Panc1 (cell line): ENCODE measurements at places on chromosomes 13 and 19. TPM values are rescaled to one million over a fixed set of nuclear protein-coding genes. Genes with fewer than 3 reads are reported as not detected.

GRCh38 chr13:45180713-45181601 is 19.9 kb downstream of the KCTD4 start:
- H3K4me1 ChIP-seq = peaks cover 6% of the 10 kb centered on the region
- DNase-seq = no peak
- H3K27me3 ChIP-seq = no peaks in the 10 kb centered on the region
- H3K27ac ChIP-seq = no peak overlapping the region

DNA sequence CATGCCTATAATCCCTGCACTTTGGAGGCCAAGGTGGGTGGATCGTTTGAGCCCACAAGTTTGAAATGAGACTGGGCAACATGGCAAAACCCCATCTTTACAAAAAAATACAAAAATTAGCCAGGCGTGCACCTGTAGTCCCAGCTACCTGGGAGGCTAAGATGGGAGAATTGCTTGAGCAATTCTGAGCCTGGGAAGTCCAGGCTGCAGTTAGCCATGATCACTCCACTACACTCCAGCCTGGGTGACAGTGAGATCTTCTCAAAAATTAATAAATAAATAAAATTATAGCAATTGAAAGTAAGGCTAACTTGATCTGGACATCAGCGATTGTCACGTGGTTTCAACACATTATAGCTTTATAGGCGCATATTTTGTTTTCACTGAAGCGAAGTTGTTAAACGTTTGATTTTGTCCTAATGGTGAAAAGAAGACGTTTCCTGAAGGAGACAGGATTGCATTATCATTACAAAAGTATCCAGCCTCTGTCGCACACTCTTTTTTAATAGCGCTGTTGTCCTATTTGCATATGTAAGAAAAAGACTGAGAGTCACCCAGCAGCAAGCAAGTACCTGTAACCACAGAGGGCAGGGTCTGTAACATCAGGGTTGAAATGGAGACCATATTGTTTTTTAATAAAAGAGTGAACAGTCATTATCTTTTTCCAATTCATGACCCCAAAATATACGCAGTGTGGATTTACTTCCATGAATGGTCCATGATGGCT is 335.7 kb downstream of the DCT start:
- no peaks in the 10 kb centered on the region for H3K36me3 ChIP-seq
- H3K27me3 ChIP-seq = no peaks in the 10 kb centered on the region
- H3K4me1 ChIP-seq = no peaks in the 10 kb centered on the region
- H3K4me3 ChIP-seq = no peak overlapping the region
- DNase-seq = no peak
- no peak overlapping the region for H3K27ac ChIP-seq

The ZNF441 gene
- 2.8 TPM for total RNA-seq

The SH2D3A gene
- total RNA-seq = 2.2 TPM

The NCAN gene
- total RNA-seq = 0.15 TPM

DNA sequence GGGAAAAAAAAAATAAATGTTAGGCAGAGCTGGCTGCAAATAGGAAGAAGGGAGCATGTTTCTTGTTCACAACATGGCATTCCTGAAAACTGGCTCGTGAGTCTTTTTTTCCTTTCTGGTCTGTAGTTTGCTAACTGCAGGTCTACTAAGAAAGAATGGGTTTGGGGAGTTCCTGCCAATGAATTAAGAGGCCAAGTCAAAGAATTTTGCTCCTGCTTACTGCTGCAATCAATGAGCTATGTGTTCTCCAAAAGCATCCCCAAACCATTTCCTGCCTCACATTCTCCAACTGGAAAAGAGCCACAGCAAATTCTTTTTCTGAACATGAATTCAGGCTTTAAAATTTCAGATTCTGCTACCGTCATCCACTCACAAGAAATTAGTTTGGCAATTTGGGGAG is 88.6 kb downstream of the DCT start:
- no peaks in the 10 kb centered on the region for H3K4me1 ChIP-seq
- no peak overlapping the region for H3K27ac ChIP-seq
- no peak overlapping the region for H3K4me3 ChIP-seq
- DNase-seq = no peak
- no peaks in the 10 kb centered on the region for H3K36me3 ChIP-seq

- H3K27ac ChIP-seq = no peak overlapping the region
- no peaks in the 10 kb centered on the region for H3K4me1 ChIP-seq
- no peaks in the 10 kb centered on the region for H3K27me3 ChIP-seq
- DNase-seq = no peak
- peaks cover 10% of the 10 kb centered on the region for H3K36me3 ChIP-seq
Measured at GRCh38 chr19:37699057-37699456, 20.5 kb downstream of the ZNF607 start.

DNA sequence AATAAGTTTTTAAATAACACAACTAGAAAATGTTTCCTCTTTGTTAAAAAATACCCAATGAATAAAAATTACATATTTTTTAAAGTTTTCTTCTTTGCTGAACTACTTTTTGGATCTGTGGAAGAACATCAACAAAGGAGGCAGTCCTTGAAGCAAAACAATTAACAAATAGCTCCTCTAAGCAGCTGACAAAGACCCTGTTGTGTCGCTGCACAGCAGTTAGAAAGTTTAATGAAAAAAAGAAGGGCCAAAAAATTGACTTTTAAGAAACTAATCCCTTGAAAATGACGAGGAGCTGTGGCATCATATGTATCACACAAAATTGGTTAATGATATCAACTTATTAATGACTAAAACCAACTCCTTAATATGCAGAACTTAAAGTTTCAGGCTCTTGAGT is 72.1 kb downstream of the SLITRK1 start:
- no peak overlapping the region for H3K27ac ChIP-seq
- DNase-seq = no peak
- H3K27me3 ChIP-seq = no peaks in the 10 kb centered on the region
- H3K4me3 ChIP-seq = no peak overlapping the region

The NLRP5 gene
- not detected for total RNA-seq
